Testis (tissue), 5 donors: ENCODE measurements at places on chromosomes 5 and 9. TPM values are rescaled to one million over a fixed set of nuclear protein-coding genes. Genes with fewer than 3 reads are reported as not detected.
A peak's percentile ranks its signal among the peaks of the same experiment; 100 is the strongest.

- no peak for DNase-seq
These were observed 267.2 kb downstream of the MED10 start for GRCh38 chr5:6111131-6111530.

- DNase-seq = no peak
These were observed 339.0 kb upstream of the CTNND2 start for GRCh38 chr5:12242950-12243888.

GRCh38 chr9:136058084-136058483, 37.0 kb downstream of the NACC2 start:
- DNase-seq = no peak

DNA sequence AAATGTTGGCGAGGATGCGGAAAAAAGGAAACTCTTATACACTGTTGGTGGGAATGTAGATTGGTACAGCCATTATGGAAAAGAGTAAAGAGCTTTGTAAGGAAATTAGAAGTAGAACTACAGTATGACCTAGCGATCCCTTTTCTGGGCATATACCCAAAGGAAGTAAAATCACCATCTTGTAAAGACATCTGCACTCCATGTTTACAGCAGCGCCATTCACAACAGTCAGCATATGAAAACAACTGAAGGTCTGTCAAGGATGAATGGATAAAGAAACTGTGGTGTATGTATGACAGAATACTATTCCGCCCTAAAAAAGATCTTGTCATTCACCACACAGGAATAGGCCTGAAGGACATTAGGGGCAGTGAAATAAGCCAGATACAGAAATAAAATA, 27.7 kb upstream of the SLC25A51 start:
- DNase-seq = no peak

Gene LHX3
- not detected for polyA plus RNA-seq

Gene HINT2
- polyA plus RNA-seq = 55.1 TPM

- no peak for DNase-seq
These were observed 58.4 kb downstream of the DAB2IP start for GRCh38 chr9:121709798-121710197.

Gene TRPM3
- 4.1 TPM for polyA plus RNA-seq

- peak; percentile 77 for DNase-seq
These were observed at the start of gene LMX1B for GRCh38 chr9:126613651-126614050. Gene LMX1B (plus strand): TSS chr9:126613928. CDS start chr9:126614450, 522 bp downstream.

- no peak for DNase-seq
These were observed 11.8 kb upstream of the SEMA5A start for GRCh38 chr5:9557696-9558095.

DNA sequence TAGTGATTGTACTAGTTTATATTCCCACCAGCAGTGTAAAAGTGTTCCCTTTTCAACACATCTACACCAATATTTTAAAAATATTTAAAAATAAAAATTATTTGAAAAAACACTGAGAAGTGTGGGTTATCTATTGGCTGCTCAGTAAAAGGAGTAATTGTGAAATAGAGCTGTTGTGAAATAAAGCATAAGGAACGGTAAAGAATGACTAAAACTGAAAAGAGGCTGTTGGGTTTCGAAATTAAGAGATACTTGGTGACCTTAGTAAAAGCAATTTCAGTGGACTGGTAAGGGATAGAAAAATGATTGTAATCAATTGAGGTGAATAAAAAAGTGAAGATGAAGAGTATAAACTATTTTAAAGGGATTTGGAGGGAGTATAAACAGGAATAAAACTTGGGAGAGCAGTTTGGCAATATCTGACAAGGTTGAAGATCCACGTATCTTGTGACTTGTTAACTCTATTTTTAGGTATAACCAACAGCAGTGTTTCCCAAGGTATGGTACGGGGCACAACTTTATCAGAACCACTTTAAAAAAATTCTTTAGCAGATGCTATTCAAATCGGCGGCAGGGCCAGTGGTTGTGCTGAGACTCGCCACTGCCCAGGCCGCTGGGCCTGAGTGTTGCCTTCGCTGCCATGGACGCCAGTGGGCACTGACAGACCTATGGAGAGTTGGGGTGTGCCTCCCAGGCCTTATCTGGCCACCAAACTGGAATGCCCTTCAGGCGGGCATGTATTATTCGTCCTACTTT, 63.3 kb downstream of the TMEM38B start:
- no peak for DNase-seq

GRCh38 chr5:65142511-65143011, 339.2 kb downstream of the ADAMTS6 start:
- no peak for DNase-seq

- no peak for DNase-seq
These were observed 2.9 kb upstream of the NXNL2 start for GRCh38 chr9:88531920-88532698.

GRCh38 chr5:171299851-171300250, 9.2 kb upstream of the TLX3 start:
- DNase-seq = no peak

GRCh38 chr9:107214915-107215314, 68.2 kb upstream of the RAD23B start:
- no peak for DNase-seq

Gene PLCXD3
- polyA plus RNA-seq = 0.78 TPM
